NCI-H446 treated with DMSO at 0.1 percent for 48 hours (cell line): ENCODE measurements at places on chromosomes 5 and 9.

DNA sequence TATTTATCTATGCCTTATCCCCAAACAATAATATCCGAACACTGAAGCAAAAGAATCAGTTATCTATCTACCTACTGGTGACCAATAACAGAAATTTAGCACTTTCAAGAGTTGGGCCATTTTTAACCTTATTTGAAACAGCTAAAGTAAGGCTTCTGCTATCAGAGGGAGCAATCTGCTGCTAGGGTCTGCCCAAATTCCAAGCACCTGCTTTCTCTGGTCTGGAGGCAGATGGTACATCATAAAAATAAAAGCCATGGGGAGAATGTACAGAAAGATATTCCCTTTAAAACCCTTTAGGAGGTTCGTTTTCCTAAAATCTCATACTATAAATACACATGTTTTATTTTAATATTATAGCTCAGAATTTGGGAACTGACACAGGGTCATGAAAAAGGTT, 37.7 kb upstream of the ARSB start:
- no peak for DNase-seq

- DNase-seq = no peak
Observed at GRCh38 chr9:34154057-34154456, 24.8 kb upstream of the UBAP1 start.

DNA sequence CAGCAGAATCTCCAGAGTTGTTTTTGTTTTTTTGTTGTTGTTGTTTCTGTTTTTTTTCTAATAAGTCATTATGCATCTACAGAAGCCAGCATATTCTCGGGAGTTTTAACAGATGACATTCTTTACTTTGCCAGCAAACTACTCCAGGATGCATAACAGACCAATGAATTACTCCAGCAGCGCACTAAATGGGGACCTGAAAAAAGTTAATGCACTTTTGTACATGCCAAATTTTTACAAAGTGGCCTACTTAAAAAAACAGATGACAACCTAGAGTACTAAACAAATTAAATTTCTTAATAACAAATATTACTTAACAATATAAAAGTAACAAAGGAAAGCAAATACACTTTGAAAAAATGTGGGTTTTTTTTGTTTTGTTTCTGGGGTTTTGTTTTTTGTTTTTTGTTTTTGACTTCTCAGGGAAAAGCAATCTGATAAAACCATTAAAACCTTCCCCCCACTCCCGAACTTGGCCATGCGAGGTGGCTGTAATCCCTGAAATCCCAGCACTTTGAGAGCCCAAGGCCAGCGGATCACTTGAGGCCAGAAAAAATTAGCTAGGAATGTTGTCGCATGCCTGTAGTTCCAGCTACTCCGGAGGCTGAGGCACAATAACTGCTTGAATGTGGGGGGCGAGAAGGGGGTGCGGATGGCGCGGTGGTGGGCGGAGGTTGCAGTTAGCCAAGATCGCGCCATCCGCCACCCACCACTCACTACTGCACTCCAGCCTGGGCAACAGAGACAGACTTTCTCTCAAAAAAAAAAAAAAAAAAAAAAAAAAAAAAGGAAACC, 352.4 kb downstream of the CETN3 start:
- DNase-seq = no peak

GRCh38 chr5:144144956-144145751, 25.3 kb downstream of the YIPF5 start:
- no peak for DNase-seq

- DNase-seq = no peak
Observed at GRCh38 chr9:136957461-136957860, 5.4 kb downstream of the LCN12 start.

DNA sequence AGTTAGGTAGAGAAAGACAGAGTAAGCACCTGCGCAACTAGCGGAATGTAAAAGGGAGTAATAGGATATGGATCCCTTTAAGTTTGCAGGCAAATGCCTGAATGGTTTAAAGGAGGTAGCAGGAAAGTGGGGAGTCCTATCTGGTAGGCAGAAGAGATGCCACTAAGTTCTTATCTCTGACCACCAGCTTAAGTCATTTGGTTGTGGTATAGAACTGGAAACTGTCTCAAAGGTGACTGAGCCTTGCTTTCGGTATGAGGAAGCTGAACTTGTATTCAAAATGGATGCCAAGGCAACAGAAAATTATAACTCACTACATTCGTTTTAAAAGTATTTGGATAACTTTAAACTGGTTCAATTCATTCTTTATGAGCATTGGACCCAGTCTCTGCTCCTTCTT, 475.6 kb downstream of the DMRTA1 start:
- DNase-seq = no peak

- DNase-seq = no peak
Observed at GRCh38 chr9:20363233-20363632, 259.1 kb downstream of the MLLT3 start.

DNA sequence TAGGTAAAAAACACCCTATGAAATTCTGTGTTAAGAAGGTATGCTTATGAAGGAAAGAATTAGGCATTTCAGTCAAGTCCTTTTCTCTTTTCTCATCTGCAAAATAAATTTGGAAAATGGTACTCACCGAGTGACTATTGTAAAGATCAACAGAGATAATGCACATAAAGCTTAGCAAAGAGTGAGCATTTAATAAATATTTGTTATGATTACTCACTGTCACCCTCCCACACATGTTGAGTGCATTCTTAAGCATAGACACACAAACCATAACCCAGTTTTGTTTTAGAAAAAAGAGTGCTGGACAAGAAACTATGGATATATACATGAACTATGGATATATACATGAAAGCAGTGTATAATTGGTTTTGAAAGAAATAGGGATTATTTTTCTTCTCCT, 54.7 kb upstream of the PRLR start:
- DNase-seq = no peak

GRCh38 chr9:19985081-19985480, 196.2 kb upstream of the SLC24A2 start:
- no peak for DNase-seq

DNA sequence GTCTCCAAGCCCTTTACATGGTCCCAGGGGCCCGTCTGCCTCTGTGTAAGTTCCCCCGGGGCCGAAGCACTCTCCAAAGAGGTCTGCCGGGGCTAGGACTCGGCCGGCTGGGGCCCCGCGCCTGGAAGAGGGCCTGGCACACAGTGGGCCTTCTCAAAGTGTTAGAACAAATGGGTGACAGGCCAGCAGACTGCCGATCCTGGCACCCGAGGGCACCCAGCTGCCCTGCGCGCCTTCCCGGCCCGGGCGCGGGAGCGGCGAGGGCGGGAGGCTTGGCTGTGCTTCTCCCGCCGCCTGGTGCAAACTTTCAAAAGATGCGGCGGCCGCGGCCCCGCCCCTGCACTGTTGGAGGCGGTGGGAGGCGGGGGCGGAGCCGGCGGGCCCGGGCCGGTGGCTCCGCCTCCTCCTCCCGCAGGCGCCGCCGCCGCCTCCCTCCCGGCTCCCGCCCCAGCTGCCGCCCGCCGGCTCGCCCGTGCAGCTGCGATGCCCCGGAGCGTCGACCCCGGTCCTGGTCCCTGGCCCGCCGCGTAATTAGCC, at the start of gene NEURL1B:
Gene NEURL1B (plus strand): TSS at position 442 of the 537 bp plus-strand sequence. CDS start 144 bp downstream, outside the sequence.
- DNase-seq = peak; percentile 56

DNA sequence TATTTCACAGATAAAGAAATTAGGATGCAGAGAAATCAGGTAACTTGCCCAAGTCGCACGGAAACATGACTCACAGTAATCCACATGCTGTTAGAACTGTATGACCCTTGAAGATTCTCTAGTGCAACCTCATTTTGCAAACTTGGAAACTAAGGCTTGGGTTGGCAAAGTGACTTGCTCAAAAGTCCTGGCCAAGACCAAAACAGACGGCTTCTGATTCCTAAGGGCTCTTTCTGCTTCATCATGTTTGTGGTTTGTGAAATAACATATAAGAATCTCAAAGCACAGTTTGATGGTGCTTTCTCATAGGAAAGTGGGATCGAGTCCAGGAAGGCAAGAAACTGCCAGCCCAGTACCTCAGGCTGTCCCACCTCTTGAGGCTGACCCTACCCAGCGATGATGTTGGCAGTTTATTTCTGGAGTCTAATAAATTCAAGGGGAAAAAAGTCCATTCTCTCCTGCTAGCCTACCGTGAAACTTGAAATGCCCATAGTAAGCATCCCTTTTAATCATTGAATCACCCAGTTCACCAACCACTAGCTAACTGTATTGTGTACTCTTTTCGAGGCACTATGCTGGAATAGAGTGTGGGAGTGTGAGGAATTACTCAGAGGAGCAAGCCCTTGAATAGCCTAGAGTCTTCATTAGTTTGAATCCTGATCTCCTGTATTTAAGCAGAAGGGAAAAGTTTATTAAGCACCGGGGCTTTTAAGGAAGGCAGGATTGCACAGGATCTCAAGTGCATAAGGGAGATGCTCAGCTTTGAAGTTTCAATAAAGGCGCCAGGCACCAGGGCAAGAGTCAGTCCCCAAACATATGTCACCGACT, 14.1 kb downstream of the CAPSL start:
- DNase-seq = no peak

DNA sequence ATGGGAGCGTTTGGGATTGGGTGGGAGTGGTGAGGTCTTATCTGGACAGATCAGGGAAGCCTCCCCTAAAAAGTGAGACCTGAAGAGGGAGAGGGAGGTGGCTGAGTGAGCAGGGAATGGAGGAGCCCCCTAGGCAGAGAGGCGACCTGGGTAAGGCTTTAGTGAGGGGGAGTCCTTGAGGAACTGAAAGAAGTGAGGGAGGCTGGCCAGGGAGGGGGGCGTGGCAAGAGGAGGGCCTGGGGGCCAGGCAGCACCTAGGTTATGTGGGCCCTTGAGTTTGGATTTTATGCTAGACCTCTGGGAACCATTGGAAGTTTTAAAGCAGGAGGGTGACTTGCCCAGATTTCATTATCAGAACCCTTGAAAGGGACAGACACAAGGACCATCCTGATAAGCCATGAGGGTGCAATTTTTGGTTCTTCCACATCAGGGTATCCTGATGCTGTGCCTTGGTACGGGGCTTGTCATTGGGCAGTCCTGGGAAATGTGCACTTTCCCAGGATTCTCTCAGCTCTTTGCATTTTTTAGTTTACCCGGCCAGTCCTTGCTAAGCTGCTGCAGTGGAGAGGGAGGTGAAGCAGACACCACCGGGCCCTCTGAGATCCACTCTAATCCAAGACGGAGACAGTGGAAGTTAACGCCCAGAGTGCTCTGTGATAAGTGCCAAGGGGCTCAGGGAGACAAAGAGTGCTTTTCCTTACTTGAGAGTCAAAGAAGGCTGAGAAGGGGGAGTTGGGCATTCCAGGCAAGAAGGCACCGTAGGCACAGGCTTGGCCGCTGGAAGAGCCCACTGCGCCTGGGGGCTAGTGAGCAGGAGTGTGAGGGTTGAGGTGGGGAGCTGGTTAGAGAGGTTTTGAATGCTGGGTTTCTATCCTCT, 16.1 kb downstream of the GSN start:
- no peak for DNase-seq

DNA sequence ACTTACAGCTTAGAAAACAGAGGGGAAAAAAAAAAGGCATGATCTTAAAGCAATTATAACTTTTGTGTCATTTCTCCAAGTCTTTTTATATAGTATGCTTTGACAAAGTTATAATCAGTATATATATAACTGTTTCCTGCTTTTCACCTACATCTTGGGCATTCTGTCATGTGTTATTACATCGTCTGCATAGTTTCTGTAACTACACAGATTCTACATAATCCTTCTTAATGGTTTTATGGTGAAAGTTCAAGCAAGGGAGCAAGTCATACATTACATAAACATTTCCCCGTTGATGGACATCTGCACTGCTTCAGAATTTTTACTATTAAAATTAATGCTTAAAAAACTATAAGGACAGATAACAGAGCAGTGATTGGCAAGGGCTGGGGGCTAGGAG, 12.1 kb downstream of the FEM1C start:
- DNase-seq = no peak

GRCh38 chr5:28408186-28408585, 1369.8 kb upstream of the CDH9 start:
- DNase-seq = no peak

DNA sequence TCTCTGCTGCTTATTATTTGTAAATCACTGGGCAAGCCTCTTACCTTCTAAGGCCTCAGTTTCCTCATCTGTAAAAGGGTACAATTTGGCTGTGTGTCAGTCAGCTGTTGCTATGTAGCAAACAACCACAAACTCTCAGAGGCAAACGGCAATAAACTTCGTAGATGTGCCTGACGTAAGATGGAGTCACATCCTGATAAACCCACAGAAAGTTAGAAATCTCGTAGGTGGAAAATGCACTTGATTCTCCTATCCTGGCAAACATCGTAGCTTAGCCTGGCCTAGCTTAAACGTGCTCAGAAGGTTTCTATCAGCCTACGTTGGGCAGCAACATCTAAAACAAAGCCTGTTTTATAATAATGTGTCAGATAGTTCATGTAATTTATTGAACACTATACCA, 35.0 kb upstream of the UNC5A start:
- DNase-seq = no peak

GRCh38 chr5:178237431-178238312, 5.1 kb upstream of the PHYKPL start:
- DNase-seq = no peak

- no peak for DNase-seq
Observed at GRCh38 chr5:139664086-139664693, 16.0 kb downstream of the CXXC5 start.

DNA sequence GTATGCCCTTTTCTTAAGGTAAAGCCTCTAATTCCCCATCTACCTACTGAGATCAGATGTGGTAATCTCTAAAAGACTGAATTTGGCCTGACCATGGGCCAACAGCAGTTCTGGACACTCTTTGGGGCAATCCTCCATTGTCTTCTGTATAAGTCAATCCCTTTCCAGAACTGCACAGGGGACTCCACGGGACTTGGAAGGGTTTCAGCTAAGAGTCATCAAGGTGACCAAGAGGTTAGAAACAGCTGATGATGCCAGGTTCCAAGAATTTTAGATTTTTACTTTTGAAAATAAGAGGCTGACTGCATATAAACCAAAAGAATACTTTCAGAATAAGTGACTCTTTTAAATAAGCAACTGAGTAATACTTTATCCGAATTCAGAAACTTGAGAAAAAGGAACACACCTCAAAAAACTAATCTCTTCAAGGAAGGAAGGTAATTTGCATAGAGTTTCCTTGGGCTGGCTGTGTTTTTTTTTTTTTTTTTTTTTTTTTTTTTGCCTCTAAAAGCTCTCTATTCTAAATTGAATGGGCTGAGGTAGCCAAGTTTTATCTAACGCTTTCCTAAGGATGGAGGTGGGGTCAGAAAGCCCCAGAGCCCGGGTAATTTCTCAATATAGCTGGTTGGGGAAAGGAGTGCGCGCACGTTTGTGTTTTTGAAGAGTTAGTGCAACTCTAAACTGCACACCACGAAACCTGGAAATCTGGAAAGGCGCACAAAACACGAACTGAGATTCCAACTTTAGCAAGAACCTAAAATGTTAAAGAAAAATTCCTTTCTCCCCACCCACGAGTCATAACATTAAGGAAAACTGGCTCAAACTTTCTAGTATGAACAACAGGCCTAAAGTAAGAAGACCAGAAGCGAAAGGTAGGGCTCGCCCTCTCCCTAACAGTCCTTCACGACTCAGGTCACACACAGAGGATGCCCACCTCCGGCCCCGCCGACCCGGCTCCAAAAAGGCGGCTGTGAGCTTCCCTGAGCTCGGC, 1.3 kb downstream of the VCP start:
- DNase-seq = no peak

GRCh38 chr5:181092428-181092827, 38.5 kb downstream of the OR2V1 start:
- DNase-seq = no peak
